ENCODE measurements at places on chromosomes 4 and X.

GRCh38 chr4:156971676-156972378 lies at the start of gene PDGFC:
Gene PDGFC, minus strand, starts transcription at chr4:156971799. Its CDS starts 896 bp downstream, at chr4:156970903.
- peak; percentile 79 for DNase-seq

GRCh38 chr4:90540536-90540935 lies 413.3 kb downstream of the CCSER1 start:
- no peak for DNase-seq

- peak; percentile 74 for DNase-seq
Measured at GRCh38 chrX:11499076-11500044, 166.4 kb downstream of the ARHGAP6 start.

DNA sequence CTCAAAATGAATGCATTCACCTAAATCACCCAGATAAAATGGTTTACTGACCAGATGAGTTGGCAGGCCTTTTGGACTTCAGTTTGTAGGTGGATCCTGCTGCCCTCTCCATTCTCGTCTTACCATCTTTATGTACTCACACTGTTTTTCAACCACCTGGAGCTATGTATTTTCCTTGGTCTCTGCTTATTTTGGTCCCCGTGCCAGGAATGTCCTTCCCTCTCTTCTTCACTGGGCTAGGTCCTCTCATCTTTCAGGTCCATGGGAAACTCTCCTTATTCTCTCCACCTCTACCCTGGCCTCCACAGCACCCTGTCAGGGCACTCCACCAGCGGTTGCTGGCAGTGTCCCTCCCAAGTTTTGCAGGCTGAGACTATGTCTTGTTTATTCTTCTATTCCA lies 2.6 kb downstream of the GPRIN3 start:
- DNase-seq = no peak
